Umbilical cord (tissue), 2 donors: ENCODE measurements at places on chromosomes 7 and 10.

DNA sequence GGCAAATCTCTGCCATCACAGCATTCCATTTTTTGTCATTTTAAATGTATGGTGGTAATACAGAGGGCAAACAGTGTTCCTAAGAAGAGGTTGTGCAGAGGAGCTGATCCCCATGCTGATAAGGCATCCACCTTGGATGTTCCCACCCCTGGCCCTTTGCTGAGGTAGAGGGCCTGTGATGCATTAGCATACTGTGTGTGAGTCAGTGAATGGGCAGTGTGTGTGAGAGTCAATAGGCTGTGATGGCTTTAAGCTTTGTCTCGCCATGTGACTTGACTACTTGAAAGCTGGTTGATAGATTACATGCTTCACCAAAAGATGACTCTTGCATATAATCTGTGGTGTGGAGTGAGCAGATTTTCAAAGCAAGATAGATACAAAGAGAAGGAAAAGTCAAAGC is 81.3 kb downstream of the INSYN2A start:
- DNase-seq, result no peak

DNA sequence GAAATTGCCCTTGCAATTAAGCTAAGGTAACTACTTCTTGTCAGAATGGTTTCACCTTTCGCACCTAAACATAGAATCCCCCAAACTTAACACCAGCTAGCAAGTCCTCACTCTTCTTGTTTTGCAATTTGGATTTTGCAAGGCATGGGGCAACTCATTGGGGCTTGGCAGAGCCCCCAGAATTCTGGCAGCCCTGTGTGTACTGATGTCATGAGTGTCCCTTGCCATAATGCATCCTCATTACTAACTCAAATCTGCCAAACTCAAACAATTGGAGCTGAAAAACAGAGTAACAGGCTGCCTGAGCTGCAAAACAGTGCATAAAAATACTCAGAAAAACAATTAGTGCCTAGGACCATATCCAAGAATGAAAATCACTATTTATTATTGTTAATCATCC is 7.9 kb upstream of the XPNPEP1 start:
- no peak for DNase-seq

- no peak for DNase-seq
These were observed 196.9 kb downstream of the ZNF716 start for GRCh38 chr7:57646901-57647246.

- DNase-seq, result peak; percentile 96
These were observed 141.0 kb downstream of the MACC1 start for GRCh38 chr7:20075992-20076820.

GRCh38 chr7:111650456-111650999 is 88.2 kb upstream of the IMMP2L start:
- peak; percentile 70 for DNase-seq

DNA sequence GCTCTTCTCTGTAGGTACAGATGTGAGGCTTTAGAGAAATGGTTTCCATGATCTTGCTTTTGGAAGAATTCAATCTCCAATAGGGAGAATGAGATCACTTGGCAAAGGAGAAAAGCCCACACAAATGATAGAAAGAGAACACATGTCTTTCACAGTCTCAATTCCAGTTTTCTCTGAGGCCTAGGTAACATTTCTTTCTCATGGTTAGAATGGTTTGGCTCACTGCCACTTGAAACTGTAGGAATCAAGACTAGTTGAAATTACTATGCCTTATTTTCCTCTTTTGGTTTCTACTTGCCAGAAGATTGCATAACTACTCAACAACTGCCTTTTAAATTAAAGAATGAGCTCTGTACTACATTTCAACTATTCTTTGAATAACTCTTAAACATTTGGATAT is 276.5 kb upstream of the TEX47 start:
- DNase-seq, result no peak

GRCh38 chr7:116571037-116571436 is 46.2 kb downstream of the CAV1 start:
- peak; percentile 70 for DNase-seq

DNA sequence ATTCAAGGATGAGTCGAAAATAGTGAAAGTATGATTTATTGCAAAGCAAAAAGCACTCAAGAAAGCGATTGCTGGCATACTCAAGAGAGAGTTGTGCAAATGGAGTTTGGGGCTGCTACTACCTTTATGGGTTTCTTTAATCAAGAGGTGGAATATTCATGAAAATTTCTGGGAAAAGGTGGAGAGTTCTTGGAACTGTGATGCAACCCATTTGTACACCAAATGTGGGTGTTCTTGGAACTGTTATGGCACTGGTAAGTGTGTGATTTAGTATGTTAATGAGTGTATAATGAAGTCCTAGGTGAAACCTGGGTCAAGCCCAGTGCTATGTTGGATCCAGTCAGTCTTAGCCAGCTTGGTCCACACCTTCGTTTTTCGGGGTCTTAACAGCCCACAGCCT is 3.4 kb upstream of the VOPP1 start:
- no peak for DNase-seq

DNA sequence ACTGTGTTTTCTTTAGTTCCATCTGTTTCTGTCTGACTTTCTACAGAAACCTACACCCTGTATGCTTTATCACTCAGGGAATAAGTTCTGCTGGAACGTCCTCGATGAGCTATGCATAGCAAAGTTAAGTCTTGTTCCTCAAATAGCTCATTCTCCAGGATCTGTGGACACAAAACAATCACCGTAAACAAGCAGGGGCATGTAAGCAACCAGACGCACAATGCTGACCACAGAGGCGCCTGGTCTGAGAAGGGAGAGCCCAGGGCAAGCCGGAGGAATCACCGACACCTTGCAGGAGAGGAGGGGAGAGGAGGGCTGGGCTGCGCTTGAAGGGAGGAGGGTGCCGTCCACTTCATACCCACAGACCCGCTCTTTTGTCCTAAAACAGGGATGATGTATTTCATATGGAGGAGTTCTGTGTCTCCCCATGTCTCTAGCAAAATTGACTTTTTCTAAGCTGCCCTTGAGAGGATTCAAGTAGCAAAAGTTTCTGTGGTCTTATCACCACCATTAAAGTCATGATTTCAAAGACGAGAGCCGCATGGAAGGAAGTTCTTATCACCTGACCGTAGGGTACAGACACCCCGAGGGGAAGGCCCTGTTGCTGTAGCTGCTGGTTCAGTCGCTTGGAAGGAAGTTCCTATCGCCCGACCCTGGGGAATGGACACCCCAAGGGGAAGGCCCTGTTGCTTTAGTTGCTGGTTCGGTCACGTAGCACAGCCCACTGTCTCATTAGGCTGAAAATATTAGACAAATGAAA is 14.3 kb downstream of the CALML3 start:
- DNase-seq, result peak; percentile 63

- DNase-seq, result no peak
These were observed 13.2 kb upstream of the ABCB5 start for GRCh38 chr7:20602306-20602705.

DNA sequence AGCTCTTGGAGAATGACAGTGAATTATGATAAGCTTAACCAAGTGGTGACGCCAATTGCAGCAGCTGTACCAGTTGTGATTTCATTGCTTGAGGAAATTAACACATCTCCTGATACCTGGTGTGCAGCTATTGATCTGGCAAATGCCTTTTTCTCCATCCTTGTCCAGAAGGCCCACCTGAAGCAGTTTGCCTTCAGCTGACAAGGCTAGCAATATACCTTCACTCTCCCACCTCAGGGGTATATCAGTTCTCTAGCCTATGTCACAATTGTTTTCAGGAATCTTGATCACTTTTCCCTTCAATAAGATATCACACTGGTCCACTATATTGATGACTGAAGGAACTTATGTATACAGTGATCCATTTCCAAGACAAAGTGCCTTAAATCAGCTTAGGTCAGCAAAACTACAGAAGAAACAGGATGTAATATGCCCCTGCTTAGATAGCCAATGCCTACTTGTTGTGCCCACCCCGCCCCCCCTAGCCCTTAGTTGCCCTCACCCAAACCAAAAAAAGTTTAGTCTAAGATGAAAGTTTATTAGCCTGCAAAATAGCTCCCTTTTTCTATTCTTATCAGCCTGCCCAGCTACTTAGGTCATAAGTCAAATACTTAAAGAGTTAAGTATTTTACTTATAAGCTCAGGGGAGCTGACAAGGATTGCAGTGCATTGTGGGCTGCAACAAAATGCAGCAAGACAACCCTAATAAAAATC is 45.1 kb downstream of the PTPRE start:
- no peak for DNase-seq

- no peak for DNase-seq
These were observed 669.1 kb upstream of the NRP1 start for GRCh38 chr10:34003561-34003960.

DNA sequence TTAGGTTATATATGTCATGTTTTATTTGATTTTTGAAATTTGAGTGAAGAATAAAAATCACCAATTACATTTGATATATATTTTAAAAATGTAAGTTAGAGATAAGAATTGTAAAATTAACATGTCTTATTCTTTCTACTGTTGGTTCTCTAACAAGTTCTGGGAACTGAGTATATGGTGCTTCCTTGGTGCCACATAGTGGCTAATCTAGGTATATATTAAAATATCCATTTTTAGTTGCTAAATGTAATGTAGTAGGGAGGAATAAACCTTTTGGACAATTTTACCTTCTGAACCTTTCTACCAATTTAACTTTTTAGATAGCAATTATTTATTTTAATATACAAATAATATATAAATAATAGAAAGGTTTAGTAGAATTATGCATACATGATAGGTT is 17.5 kb downstream of the CFAP69 start:
- DNase-seq, result peak; percentile 25

DNA sequence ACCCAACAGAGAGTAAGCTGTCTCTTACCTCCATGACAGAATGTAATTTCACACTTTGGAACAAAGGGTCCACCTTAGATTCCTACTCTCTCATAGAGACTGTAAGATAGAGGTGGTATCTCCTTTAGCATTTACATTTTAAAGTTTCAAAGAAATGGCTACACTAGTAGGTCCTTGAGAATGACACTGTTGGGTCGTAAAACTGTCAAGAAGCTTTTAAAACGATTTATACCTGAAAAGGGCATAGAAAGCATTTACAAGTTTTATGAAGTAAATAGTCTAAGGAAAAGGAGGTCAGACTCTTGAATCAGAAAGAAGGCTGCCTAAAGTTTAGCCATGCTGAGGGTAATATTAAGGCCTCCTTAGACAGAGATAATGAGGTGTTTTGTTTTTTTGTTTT is 1212.4 kb upstream of the PHF14 start:
- no peak for DNase-seq

DNA sequence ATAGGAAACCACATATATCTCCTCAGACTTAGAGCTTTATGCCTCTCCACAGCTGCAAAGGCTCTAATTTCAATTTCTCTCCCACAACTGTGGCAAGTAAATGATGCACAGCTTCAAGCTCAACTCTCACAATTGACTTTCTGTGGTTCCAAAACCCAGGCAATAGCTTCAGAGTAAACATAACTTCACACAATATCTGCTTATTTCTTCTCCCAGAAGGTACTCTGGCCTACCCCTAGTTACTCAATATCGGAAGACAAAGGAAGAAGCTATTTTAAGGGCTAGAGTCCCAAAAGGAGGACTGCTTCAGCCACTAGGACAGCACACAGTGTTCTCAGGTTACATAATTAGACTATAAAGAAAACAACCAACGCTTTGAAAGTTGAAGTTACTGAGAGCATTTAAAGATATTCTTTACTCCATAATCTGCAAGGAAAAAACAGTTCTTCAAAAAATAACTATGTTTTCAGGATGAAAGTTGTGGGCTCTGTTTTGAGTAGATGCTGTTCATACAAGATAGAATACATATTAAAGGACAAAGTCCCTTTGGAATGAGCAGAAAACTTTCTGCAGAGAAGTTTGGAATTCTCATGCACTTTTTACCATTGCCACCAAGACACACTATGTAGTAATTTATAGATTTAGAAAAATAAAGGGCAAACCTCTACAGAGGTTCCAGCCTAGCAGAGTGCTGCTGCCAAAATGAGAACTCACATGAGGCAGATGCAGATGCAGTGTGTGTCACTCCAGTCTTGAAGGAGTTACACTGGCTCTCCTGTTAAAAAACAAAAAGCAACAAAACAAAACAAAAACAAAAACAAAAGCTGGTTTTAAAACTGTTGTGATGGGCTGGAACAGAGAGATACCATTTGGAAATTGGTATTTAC is 81.8 kb downstream of the NT5C2 start:
- peak; percentile 42 for DNase-seq

DNA sequence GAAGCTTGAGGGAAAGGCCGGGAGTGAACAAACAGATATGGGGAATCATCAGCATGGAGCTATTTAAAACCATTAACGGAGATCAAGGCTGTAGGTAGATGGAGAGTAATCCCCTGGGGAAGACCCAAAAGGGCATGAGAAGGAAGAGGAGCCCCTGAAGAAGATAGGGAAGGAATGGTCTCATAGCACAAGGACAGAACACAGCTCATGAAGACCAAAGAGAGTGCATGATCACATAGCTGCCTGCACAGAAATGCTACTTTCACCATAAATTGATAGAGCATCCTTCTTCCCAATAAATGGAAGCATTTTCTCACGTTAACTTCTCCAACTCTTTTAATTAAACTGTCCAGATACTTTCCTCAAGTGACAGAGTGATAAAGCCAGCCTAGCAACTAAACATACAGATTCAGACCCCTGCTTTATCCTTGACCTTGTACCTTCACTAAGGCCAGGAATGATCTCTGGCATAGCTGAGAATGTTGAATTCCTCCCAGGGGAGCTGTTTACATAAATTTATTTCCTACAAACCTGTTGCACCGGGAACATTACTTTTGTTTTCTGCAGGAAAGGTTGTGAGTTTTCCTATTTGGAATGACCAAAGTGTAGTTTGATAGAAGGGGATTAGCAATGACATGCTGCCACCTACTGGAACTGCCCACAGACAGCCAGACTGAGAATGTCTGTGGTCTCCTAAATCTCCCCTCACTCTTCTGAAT is 110.8 kb upstream of the LRGUK start:
- DNase-seq, result peak; percentile 31

DNA sequence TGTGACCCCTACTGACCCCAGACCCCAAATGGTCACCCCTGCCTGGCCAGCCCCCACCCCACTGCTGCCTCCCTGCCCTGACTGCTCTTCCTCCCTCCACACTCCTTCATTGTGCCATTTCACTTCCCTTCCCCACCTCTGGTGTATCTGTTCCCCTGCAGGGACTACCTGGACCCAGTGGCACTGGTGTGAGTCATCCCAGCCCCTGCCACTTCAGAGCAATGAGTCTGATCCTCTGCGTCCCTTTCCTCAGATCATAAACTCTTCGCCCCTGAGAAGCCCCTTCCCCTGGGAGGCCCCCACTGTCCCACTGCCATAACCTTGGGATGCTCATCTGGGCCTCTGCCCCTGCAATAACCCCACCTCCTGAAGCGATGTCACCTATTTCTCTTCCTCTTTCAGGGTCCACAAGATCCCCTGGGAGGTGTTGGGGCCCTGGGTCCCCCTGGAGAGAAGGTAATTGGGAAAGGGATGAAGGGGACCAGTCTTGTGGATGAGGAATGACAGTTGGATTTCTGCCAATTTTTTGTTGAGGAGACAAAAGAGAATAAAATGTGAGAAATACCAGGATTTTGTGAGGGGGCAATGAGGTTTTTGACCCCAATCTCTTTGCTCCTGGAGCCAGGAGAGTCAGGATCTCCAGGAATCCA is 19.1 kb upstream of the VOPP1 start:
- no peak for DNase-seq
